Neural progenitor cell (in vitro differentiated cells): ENCODE measurements at places on chromosomes 3 and 15.

DNA sequence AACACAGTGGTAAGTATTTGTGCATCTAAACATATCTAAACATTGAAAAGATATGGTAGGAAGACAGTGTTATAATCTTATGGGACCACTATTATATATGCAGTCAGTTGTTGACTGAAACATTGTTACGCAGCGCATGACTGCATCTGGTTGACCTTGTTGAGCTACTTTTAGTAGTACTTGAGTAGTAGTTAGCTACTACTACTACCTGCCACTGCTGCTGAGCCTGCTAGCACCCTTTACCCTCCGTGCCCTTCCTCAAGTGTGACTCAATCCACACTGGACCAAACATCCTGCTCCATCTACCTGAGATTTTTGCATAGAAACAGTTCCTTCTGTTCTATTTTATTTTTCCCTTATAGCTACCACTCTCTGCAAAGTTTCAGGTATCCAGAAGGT is 123.6 kb upstream of the STRIT1 start:
- peaks cover 14% of the 10 kb centered on the region for H3K4me1 ChIP-seq
- H3K36me3 ChIP-seq, result no peaks in the 10 kb centered on the region
- no peak overlapping the region for H3K27ac ChIP-seq

GRCh38 chr15:35738370-35738769 is 192.4 kb upstream of the DPH6 start:
- H3K27ac ChIP-seq, result no peak overlapping the region
- no peaks in the 10 kb centered on the region for H3K36me3 ChIP-seq
- no peak for DNase-seq
- no peak overlapping the region for H3K4me3 ChIP-seq
- H3K4me1 ChIP-seq, result no peaks in the 10 kb centered on the region
- no peaks in the 10 kb centered on the region for H3K27me3 ChIP-seq

DNA sequence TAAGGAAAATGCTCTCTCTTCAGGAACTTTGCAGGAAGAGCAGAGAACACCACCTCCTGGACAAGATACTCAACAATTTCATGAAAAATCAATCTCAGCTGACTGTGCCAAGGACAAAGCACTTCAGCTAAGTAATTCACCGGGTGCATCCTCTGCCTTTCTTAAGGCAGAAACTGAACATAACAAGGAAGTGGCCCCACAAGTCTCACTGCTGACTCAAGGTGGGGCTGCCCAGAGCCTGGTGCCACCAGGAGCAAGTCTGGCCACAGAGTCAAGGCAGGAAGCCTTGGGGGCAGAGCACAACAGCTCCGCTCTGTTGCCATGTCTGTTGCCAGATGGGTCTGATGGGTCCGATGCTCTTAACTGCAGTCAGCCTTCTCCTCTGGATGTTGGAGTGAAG is 200.5 kb downstream of the AKAP13 start:
- no peak for DNase-seq
- no peaks in the 10 kb centered on the region for H3K27me3 ChIP-seq
- H3K27ac ChIP-seq, result no peak overlapping the region
- H3K4me3 ChIP-seq, result no peak overlapping the region
- peaks cover 23% of the 10 kb centered on the region for H3K4me1 ChIP-seq

- H3K4me1 ChIP-seq, result no peaks in the 10 kb centered on the region
- H3K36me3 ChIP-seq, result no peaks in the 10 kb centered on the region
- no peak overlapping the region for H3K27ac ChIP-seq
- no peak for DNase-seq
- H3K27me3 ChIP-seq, result no peaks in the 10 kb centered on the region
These were observed 7.4 kb upstream of the ANO10 start for GRCh38 chr3:43629257-43629656.

DNA sequence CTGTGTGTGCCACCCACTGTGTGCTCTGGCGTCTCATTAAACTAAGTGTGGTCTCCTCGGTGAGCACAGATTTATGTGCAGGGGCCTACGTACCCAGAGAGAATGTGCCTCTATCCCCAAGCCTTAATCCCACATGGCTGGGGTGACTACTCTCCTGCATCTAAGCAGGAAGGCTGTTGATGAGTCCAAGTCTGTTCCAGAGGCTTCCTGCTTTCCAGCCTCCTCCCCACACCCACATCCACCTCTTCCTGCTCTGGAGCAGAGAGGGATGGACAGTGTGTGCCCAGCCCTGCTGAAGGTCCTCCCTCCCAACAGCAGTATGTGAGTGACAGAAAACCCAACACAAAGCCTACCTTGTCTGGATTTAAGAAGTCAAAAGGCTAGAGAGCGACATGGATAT is 38.8 kb upstream of the BCL2L10 start:
- H3K4me1 ChIP-seq, result no peaks in the 10 kb centered on the region
- H3K27me3 ChIP-seq, result no peaks in the 10 kb centered on the region
- H3K4me3 ChIP-seq, result no peak overlapping the region
- no peak for DNase-seq
- no peaks in the 10 kb centered on the region for H3K36me3 ChIP-seq
- H3K27ac ChIP-seq, result no peak overlapping the region

DNA sequence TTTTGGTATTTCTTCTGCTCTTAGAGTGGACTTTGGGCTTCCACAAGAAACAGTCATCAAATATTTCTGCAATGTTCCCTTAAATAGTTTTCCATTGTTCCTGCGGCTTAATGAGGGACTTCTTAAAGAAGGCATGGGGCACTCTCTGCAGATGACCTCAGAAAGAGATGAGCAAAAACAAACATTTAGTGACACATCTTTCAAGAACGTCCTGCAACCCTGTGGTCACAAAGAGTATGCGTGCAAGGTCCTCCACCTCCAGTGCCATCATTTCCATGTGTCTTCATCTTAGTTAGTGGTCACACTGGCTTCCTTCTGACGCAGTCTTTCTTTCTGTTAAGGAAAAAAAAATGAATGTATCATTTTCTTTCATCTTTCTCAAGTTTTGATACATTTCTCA is 56.2 kb downstream of the GREM1 start:
- H3K36me3 ChIP-seq, result no peaks in the 10 kb centered on the region
- no peaks in the 10 kb centered on the region for H3K27me3 ChIP-seq
- DNase-seq, result no peak
- H3K4me3 ChIP-seq, result no peak overlapping the region

DNA sequence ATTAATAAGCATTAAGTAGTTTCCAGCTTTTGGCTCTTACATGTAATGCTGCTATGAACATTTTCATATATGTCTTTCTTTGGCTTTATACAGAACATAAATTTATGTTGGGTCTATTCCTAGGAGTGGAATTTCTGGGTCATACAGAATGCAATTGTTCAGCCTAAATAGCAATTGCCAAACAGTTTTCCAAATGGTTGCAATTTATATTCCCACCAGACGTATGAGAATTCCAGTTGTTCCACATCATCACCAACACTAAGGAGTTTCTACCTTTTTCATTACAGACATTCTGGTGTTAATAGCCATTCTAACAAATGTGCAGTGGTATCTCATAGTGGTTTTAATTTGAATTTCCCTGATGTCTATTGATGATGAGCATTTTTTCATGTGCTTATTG is 160.1 kb upstream of the TMC3 start:
- H3K27me3 ChIP-seq, result peaks cover 8% of the 10 kb centered on the region
- no peak overlapping the region for H3K27ac ChIP-seq
- no peak for DNase-seq
- H3K4me1 ChIP-seq, result peaks cover 5% of the 10 kb centered on the region

GRCh38 chr3:17640466-17640865 is 102.0 kb downstream of the TBC1D5 start:
- no peak overlapping the region for H3K4me3 ChIP-seq
- H3K36me3 ChIP-seq, result no peaks in the 10 kb centered on the region
- H3K4me1 ChIP-seq, result no peaks in the 10 kb centered on the region
- no peak for DNase-seq
- no peaks in the 10 kb centered on the region for H3K27me3 ChIP-seq

DNA sequence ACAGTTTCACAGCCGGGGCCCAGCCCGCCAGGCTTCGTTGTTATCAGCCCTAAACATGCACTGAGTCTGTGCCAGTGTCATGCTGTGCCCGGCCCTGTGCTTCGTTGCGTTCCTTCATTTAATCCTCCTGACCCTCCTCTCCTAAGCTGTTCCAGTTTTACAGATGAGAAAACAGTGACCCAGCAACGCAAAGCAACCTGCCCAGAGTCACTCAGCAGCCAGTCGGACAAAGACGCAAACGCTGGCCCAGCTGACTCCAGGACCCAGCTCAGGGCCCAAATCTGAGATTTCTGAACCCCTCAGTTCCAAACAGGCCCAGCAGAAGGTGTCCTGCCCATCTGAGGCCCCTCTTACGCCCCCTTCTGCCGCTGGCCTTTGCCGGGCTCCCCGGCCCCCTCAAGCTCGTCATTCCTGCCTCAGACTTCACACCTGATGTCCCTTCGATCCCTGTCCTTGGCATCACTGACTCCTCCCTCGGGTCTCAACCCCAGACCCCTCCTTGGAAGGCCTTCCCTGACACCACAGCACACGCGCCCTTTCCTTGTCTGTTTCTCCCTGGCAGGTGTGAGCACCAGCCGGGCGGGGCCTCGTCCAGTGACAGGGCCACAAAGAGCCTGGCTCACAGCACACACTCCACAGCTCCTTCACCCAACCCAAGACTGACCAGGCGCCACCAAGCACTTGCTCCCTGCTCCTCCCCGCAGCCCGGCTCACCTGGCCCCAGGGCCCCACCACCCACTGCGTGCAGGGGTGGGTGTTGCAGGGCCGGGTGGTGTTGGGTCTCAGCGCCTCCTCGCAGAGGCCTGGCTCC is 48.1 kb downstream of the ADAMTS7 start:
- H3K27ac ChIP-seq, result no peak overlapping the region
- no peaks in the 10 kb centered on the region for H3K36me3 ChIP-seq
- DNase-seq, result no peak
- peaks cover 7% of the 10 kb centered on the region for H3K4me1 ChIP-seq
- no peak overlapping the region for H3K4me3 ChIP-seq
- no peaks in the 10 kb centered on the region for H3K27me3 ChIP-seq

DNA sequence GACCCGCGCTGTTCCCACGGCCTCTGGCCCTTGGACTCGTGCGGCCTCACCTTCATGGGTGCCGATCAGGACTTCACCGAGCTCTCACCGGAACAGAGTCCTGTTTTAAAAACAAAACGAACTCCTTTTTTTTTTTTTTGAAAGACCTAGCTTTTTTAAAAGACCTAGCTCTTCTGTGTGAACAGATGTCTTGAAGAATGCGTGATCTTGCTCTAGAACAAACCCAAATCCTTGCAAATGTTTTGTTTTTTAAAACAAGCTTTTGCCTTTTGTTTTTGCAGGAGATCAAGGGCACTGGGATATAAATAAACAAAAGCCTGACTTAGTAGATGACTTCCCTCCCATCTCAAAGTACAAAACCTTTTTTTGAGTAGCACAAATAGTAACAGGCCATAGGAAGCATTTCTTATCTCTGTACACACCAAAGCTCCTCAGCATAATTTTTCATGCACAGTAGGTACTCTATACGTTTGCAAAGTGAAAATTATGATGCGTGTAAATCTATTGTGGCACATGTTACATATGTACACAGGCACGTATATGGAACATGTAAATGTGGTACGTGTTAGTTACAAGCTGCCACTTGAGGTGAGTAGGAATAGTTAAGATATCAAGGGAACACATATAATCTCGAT is 1.1 kb upstream of the MSL2 start:
- H3K27me3 ChIP-seq, result no peaks in the 10 kb centered on the region
- no peak for DNase-seq
- H3K27ac ChIP-seq, result peak overlapping the region; percentile 99
- H3K36me3 ChIP-seq, result no peaks in the 10 kb centered on the region
- H3K4me1 ChIP-seq, result peaks cover 19% of the 10 kb centered on the region

- no peak overlapping the region for H3K4me3 ChIP-seq
- no peak for DNase-seq
- no peaks in the 10 kb centered on the region for H3K36me3 ChIP-seq
- peaks cover 11% of the 10 kb centered on the region for H3K4me1 ChIP-seq
These were observed 86.6 kb downstream of the FNDC3B start for GRCh38 chr3:172125963-172126457.

GRCh38 chr3:101091489-101091888 is 98.3 kb upstream of the ABI3BP start:
- DNase-seq, result no peak
- no peak overlapping the region for H3K27ac ChIP-seq
- H3K36me3 ChIP-seq, result no peaks in the 10 kb centered on the region
- no peak overlapping the region for H3K4me3 ChIP-seq

GRCh38 chr3:184752361-184752760 is 40.5 kb upstream of the MAGEF1 start:
- H3K4me3 ChIP-seq, result no peak overlapping the region
- no peak overlapping the region for H3K27ac ChIP-seq
- no peaks in the 10 kb centered on the region for H3K36me3 ChIP-seq

- no peak for DNase-seq
- H3K27me3 ChIP-seq, result no peaks in the 10 kb centered on the region
- H3K27ac ChIP-seq, result no peak overlapping the region
These were observed 171.6 kb upstream of the BHLHE40 start for GRCh38 chr3:4807381-4808280.

- H3K36me3 ChIP-seq, result no peaks in the 10 kb centered on the region
- peaks cover 32% of the 10 kb centered on the region for H3K27me3 ChIP-seq
- H3K4me1 ChIP-seq, result peaks cover 18% of the 10 kb centered on the region
- DNase-seq, result no peak
- no peak overlapping the region for H3K27ac ChIP-seq
These were observed 35.9 kb downstream of the FAM3D start for GRCh38 chr3:58630710-58631092.

DNA sequence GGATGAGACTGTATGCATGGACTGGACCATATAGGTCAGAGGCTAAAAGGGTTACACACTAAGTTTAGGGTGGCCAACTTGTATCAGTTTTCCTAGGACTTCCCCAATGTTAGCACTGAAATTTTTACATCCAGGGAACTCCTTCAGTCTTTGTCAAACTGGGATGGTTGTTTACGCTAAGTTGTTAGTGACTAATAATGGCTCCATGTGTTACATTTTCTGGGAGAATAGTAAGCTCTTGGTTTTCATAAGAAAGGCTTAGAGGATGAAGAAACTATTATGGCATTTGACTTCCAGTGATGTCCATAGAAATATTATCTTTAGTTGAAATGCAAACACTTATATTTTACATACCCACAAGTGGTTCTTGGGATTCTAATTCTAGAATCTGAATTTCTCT is 57.9 kb upstream of the ST3GAL6 start:
- H3K36me3 ChIP-seq, result no peaks in the 10 kb centered on the region
- no peak overlapping the region for H3K27ac ChIP-seq
- H3K27me3 ChIP-seq, result no peaks in the 10 kb centered on the region
- no peak overlapping the region for H3K4me3 ChIP-seq

DNA sequence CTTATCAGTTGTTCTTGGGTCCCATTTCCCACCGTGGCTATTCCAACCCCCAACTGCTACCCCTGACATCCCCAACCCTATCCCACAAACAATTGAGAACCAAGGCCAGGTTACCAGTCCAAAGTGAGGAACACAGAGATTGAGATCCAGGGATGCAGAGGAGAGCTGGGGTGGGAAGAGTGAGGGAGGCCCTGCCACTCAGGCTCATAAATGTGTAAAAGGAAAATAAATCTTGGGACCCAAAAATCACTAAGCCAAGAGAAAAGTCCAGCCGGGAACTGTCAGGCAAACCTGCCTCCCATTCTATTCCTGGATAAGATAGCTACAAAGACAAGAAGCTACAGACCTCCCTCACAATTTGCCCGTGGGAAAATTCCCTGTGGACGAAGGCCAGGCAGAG is 101.1 kb upstream of the DLG1 start:
- H3K4me3 ChIP-seq, result no peak overlapping the region
- DNase-seq, result no peak
- no peak overlapping the region for H3K27ac ChIP-seq
